ENCODE measurements at places on chromosomes 6 and 20.

DNA sequence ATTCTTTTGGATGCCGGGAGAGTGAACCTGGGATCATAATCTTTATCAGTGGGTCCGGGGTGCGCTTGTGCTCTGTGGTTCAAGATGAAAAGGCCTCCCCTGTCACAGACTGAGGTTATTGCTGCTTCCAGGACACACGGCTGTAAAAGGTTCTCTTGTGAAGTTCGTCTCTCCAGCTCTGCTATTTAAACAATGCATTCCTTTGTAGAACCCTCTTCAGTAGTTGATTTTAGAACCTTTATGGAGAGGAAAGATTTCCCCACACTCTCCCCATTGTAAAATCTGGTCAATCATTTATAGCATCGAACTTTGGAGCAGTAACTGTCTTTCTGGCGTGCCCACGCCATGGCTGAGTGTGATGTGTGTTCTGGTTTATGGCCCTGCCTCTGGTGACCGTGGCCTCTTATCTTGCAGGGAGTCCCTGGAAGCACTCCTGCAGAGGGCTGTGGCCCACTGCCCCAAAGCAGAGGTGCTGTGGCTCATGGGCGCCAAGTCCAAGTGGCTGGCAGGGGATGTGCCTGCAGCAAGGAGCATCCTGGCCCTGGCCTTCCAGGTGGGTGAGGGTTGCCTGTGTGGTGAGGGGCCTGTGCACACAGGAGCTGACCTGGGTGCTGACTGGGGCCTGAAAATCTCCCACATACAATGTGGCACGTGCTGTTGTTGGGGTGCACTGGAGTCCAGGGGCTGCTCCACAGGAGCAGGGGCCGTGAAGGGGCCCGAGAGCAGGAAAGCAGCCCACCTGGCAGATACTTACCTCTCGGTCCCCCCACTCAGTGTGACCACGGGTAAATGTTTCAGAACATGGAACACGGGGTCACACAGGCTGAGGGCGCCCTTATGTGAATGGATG lies 11.6 kb upstream of the C20orf204 start:
- no peak for DNase-seq

GRCh38 chr6:136751522-136751956 lies 40.7 kb downstream of the MAP3K5 start:
- no peak for DNase-seq

- DNase-seq, result no peak
Measured at GRCh38 chr6:151847064-151847463, 39.6 kb downstream of the ESR1 start.

DNA sequence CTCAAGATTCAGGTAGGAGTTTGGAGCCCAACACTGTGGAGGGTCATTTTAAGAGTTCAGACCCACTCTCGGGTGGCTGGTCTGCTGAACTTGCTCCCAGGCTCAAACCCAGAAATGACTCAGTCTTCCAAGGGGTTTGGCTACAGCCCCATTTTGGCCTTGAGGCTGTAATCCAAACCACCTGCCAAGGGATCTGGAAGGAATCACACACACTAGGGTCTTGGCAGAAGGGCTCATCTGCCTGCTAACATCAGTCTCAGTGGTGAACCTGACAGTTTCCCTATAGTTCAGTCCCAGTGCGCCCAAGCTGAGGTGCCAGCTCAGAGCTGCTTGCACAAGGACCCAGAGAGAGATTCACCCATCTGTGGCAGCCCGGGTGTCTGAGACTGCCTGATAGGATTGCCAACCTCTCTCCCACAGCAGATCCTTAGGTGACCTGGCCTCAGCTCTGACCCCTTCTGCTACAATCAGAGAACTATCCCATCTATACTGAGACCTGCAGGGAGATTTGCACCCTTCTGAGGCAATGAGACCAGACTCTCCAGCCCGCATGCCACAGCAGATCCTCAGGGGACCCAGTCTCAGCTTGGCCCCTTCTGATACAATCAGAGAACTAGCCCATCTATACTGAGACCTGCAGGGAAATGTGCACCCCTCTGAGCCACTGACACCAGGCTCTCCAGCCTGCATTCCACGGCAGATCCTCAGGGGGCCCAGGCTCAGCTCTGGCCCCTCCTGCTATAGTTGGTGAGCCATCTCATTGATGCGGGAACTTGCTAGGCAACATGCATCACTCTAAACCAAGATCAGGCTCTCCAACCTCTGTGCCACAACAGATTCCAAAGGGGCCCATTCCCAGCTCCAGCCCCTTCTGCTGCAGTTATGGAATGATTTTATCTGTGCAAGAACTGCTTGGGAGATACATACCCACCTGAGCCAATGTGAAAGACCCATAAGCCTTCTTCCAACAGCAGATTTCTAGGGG lies 48.2 kb downstream of the THBS2 start:
- DNase-seq, result no peak

DNA sequence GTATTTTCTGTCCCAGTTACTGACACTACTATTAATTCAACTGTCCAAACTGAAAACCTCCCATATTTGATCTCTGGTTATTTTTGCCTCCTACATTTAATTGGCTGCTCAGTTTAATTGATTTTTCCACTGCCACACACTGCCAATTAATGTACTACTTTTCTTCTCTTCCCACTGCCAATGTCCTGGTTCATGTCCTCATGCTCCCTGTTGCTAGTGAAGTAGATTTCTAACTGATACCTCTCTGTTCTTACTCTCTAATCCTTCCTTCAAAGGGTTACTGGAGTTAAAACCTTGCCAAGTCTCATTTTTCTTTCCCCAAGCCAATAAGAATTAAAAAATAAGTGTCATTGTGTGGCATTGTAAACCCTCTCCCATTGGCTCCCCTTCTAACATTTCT lies 440.6 kb upstream of the JAG1 start:
- no peak for DNase-seq

GRCh38 chr6:80530103-80530502 lies 423.6 kb downstream of the BCKDHB start:
- no peak for DNase-seq

- DNase-seq, result peak; percentile 7
Measured at GRCh38 chr6:15389765-15390723, 144.2 kb downstream of the JARID2 start.

- no peak for DNase-seq
Measured at GRCh38 chr20:45920462-45921336, 8.7 kb upstream of the PLTP start.

DNA sequence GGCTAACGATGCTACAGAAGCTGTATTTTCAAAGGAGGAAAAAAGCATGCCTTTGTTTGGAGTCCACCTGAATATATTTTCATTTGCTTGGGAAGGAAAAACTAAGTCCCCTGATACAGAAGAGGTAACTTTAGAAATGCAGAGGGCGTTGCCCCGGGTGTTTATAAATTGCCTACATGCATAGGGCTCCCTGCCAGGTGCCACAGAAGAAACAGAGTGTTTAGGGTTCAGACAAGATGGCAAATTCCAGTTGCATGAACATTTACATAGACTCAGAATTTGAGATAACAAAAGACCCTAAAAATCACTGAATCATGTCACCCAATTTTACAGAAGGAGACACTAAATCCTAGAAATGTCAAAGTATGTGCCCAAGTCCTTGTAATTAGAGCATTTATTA lies 19.9 kb downstream of the RIN2 start:
- DNase-seq, result no peak

DNA sequence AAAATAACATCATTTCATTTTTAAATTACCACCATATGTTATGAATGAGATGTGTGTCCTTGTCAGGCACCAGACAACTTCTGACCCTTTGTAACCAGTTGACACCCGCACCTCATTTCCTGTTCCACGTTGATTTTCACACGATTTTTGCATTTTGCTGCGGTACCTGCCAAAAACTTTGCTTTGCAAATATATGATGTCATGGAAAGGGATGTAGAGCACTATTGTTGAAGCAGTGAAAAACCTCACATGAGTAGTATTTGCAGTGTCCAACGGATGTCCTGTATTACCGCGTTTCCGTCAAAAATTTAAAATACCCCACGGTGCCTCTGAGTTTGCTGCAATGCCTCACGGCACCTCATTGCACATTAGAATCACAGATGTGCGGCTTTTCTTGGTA lies 115.6 kb downstream of the MTHFD1L start:
- DNase-seq, result no peak

- DNase-seq, result no peak
Measured at GRCh38 chr20:10172998-10173655, 45.5 kb upstream of the SNAP25 start.
